GOT3 (cell line): ENCODE measurements at places on chromosomes 5 and 9.

DNA sequence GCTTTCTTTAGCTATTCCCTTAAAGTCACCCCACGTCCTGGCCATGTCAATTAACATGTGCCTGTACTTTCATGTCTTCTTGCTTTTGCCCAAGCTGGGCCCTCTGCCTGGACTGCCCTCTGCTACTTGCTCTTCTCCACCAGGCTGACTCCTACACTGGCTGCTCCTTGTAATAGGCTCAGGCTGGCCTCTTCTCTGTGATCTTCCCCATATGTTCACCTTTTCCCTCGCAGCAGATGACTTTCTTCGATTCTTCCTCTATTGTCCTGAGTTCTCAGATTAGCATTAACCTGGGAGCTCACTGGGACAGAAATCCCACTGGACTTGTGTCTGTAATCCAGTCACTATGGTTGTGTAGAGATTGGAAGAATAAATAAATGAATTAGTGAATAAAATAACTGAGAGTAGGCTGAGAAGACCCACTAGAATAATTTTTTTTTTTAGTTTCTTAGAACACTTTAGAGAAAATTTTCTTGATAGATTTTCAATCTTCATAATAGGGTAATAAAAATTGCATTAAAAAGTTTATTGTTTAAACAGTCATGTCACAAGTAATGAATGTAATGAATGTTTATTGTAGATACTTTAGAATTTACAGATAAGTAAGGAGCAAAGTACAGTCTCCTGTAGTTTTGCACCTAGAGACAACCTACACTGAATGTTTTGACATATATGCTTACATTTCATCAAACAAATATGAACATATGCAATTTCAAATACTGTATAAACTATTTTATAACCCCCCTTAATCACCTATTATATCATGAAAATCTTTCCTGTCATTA is 47.4 kb upstream of the TNFSF15 start:
- no peak for DNase-seq

- DNase-seq, result no peak
Observed at GRCh38 chr5:8765886-8766285, 780.0 kb downstream of the SEMA5A start.

DNA sequence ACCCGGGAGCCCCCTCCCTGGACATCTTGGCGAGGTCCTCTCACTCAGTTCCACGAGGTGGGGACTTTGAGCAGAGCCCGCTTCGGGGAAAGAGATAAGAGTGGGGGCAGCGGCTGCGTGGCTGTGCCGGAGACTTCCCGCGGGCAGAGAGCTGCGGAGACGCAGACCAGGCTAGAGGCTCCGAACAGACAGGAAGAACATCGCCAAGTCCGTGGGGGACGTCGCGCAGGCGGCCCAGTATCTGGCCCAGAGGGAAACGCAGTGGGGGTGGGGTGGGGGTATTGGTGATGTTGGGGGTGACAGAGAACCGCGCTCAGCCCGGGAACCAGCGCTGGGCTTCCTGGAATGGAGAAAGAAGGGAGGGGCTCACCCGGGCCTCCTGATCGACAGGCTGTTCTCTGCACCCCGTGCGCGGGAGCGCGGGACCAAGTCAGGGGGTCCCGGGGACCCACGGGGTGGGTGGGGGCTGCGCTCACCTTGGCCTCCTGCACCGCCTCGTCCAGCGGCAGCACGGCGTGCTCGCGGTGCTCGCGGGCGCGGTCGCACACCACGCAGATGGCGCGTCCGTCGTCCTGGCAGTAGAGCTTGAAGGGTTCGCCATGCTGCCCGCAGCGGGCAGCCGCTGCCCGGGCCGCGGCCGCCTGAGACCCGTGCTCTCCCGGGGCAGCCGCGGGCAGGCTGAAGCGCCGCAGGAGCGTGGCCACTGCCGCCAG is 727 bp downstream of the TRIM7 start:
- no peak for DNase-seq

DNA sequence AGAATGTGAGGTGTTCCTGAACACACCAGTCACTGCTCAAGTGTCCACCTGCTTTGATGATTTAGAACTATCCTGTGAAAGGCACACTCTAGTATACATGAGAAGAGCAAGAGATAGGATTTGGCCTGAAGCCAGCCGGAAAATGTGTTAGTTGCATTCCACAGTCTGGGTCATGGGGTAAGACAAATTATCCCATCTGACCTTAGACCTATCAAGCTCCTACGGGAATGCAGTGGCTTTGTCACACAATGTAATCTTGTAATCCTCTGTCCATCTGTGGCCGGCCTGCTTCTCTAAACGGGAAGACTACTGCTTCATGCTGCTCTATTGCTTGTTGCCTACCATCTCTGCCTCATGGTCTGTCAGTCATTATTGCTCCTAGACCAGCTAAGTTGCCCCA is 92.4 kb upstream of the PRRC1 start:
- no peak for DNase-seq

DNA sequence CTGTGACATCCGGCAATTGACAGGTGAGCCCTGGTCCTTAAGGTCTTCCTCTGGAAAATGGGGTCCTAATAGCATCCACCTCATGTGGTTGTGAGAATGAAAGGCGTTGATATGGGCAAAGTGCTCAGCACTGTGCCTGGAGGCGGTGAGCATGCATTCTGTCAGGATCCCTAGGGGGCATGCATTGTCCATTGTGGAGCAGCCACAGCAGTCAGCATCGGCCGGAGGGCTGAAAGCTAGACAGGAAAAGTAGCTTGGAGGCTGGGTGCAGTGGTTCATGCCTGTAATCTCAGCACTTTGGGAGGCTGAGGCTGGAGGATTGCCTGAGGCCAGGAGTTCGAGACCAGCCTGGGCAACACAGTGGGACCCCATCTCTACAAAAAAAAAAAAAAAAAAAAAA is 122.2 kb downstream of the LHX2 start:
- no peak for DNase-seq

GRCh38 chr5:5437227-5438172 is 15.0 kb downstream of the ICE1 start:
- no peak for DNase-seq

DNA sequence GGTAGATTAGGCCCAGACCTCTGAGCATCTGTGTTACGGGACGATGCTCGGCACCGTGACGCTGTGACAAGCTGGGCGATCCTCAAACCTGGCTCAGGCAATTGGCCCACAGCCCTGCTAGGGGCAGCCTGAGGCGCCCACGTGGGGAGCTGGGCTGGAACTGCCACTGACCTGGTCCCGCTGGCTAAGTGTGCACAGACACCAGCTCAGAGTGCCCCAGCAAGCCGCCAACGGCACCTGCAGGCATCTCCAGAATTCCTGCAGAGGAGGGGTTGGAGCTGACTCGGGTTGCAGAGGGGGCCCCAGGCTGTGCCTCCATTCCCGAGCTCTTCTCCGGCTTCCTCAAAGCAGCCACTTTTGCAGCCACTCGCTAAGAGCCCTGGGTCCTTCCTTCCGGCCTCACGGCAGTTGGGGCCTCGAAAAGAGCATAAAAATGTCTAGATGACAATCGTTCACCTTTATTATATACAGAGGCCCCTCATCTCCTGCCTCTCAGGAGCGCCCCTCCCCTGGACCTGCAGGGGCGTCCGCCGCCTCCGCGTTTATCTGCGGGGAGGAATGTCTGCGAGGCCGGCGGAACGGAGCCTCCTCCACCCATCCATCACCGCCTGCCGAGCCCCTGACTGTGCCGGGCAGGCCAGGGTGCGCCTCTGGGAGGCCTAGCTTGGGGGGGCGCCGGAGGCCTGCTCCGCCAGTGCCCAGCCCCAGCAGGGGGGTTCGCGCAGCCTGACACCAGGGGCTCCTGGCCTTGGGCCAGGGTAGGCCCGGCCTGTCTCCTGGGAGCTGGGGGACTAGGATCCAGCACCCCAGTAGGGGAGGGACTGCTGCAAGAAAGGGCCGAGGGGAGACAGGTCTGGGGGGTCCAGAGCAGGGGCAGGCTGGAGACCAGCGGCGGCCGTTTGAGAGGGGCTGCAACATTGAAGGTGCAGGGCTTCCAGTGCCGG is 144.9 kb downstream of the BARX1 start:
- DNase-seq, result no peak

GRCh38 chr5:67887748-67888161 is 327.8 kb upstream of the PIK3R1 start:
- DNase-seq, result no peak

- no peak for DNase-seq
Observed at GRCh38 chr5:7625740-7626139, 225.2 kb downstream of the CFAP90 start.

DNA sequence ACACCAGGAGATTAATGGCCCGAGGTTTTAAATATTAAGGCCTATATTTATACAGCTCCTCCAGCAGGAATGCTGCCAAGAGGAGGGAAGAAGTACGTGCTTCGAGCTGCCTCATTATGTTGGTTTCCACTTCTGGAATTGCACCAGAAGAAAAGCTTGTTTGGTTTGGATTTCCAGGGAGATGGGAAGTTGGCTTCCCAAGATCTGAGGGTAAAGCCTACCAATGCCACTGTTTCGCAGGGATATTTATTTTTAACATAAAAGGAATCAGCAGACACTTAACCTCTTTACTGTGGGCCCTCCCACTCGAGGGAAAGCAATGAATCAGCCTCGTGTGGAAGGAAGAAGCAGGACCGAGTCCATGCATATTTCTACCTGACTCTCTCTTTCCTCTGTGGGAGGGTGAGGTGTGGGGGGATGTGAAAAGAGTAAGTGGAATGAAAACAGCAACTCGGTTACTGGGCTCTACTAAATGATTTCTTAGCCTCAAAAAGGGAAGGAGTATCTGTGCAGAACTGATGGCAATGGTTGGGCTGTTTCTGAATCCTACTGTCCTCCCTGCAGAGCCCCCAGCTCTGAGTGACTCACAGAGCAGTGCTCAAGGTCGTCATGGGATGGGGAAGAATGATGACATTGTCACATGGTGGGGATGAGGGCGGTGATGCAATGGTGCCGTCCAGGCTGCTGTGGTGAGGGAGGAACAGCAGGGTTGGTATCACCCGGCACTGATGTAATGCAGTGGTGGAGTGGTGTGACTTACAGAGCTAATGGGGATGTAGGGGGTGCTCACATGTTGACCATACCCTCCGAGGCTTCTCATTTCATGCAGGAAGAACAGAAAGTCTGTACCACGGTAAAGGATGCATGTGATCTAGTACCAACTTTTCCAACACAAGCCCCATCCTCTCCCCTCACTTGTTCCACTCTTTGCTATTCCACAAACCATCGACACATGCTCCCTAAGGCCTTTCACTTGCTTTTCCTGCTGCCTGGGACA is 215.0 kb upstream of the PANK3 start:
- no peak for DNase-seq

- no peak for DNase-seq
Observed at GRCh38 chr5:177958696-177959095, 37.3 kb downstream of the PROP1 start.

DNA sequence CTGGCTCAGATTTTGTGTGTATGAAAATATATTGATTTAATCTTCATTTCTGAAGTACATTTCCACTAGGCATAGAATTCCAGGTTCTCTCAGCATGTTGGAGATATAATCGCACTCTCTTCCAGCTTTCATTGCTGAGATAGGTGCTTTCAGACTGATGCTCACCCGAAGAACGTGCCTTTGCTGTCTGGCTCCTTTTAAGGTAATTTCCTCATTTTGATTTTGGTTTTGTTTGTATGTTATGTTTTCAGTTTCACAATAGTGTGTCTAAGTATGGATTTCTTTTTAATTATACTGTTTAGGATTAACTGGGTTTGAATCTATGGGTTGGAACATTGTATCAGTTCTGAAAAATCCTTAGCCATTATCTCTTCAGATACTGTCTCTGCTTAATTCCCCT is 132.0 kb upstream of the NFIB start:
- no peak for DNase-seq

DNA sequence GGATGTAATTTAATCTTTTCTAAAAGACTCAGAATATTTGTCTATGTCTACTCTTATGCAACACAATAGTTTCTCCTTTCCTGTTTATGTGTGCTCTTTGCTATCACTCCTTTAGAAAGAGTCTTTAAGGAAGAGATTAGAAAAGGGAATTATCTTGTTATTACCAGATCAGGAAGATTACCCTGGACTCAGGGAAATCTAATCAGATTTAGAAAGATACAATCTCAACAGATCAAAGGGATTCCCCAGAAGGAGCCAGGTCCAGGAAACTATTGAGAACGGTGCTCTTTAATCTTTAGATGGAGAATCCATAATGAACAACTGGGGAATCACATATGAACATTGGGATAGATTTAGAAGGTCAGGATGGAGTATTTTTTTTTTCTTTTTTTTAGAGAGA is 32.4 kb upstream of the ZFR start:
- no peak for DNase-seq

- no peak for DNase-seq
Observed at GRCh38 chr9:88681434-88681833, 146.5 kb downstream of the NXNL2 start.

DNA sequence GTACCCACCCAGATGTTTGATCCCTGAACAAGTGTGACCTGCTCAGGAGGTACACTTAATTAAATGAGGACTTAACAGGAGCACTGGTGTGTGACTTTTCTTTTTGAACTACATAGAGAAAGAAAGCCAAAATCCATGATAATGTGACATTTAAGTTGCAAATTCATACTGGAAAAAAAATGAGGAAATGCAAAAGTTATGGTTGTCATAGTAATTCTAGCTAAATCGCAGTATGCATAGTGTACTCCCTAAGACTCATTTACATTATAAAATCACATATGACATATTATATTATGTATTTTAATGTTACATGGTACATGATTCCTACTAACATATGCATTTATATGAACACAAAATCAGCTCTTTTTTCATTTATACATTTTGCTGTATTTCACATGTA is 92.0 kb upstream of the PCSK5 start:
- no peak for DNase-seq
